ENCODE measurements at places on chromosomes 2 and 18.

DNA sequence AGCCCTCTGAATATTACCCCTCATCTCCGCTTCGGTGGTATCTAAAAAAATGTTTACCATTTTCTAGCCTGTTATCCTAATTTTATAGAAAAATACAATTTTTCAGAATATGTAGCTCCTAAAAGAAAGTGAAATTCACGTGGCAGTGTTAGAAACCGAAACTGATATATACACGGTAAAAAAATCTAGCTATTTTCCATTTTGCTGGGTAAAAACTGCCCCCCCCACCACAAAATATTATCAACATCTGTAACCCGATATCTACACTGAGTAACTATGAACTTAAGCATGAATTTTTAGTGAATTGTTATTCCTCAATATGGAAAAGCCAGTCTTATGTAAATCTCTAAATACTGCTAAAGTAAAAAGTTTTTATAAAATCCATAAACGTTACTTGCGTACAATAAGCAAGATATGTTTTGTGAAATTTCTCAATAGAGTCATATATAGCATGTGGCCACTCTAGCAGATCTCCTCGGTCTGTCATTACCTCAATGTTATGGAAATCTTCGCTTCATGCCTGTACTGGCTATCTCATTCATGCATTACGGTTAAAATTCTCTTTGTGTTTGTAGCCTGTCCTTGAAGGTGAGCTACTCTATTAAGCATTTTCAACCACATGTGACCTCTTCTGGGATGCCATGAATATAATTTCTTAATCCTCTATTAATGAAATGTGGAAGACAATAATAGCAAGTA lies 524.2 kb downstream of the TRIB2 start:
- no peak for DNase-seq

GRCh38 chr2:29628862-29629261 lies 292.5 kb downstream of the ALK start:
- peak; percentile 12 for DNase-seq

GRCh38 chr2:163200741-163201140 lies 362.2 kb upstream of the KCNH7 start:
- peak; percentile 75 for DNase-seq

GRCh38 chr2:7358865-7359447 lies 441.7 kb downstream of the RNF144A start:
- DNase-seq, result no peak
